ENCODE measurements at places on chromosomes 11 and 22.

- DNase-seq: no peak
Observed at GRCh38 chr11:114244726-114245394, 51.3 kb upstream of the NNMT start.

DNA sequence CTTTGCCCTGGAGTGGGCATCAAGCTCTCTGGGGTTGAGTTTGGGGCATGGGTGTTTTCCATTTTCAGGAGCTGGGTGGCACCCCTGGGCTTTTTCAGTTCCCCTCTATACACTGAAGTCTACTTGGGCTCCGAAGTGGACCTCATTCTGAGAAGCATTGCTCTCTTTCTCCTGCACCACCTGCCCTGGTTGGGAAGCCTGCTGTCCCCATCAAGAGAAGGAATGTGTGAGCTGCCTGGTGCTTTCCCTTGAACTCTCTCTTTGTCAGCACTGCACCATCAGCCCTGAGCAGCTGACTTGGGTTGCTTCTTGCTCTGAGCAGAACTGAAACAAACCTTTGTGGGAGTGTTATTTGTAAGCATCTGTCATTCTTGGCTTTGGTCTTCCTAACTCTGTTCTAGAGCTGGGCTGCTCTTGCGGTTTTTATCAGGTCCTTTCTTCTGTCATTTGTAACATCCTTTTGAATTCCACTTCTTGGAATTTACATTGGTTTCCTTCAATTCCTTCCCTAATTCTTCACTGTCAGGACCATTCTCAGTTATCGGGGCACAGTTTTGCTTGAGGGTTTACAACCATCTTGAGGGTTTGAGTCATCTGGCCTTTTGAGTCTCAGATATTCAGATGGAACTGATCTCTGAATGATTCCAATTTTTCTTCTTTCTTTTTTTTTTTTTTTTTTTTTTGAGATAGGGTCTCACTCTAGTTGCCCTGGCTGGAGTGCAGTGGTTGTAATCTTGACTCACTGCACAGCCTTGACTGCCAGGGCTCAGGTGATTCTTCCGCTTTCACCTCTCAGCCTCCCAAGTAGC is 20.5 kb downstream of the UBE2L3 start:
- peak; percentile 10 for DNase-seq

DNA sequence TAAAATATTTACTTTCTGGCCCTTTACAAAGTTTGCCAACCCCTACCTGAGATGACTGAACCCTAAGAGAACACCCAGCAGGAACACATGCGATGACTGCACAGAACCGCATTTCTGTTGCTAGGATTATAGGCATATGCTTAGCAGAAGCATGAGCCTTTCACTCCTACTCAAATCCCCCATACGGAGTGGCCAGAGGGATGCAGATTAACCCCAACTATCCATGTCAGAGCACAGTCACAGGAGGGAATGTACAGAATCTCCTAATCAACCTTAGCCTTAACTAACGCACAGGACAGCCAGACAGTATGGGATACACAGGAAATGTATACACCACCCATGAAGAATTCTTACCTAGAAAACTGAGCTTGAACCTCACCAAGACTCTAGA is 6.2 kb downstream of the HPS4 start:
- DNase-seq: no peak

DNA sequence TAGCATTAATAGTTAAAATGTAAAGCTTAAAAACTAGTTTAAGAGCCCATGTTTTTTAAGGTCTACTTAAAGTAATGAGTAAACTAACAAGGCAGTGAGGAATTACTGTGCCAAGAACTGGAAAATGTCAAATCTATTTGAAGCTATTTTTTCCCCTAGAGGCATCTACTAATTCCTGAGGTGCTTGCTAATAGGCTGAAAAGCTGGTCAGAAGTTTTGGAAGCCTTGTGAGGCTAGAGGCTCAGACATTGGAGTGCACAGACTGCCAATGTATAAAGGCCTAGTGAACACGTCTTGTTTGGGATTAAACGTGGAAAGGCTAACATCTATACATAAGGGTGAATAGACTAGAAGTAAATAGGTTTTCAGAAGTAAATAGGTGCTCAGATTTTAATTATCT is 136.5 kb upstream of the C11orf87 start:
- DNase-seq: no peak

DNA sequence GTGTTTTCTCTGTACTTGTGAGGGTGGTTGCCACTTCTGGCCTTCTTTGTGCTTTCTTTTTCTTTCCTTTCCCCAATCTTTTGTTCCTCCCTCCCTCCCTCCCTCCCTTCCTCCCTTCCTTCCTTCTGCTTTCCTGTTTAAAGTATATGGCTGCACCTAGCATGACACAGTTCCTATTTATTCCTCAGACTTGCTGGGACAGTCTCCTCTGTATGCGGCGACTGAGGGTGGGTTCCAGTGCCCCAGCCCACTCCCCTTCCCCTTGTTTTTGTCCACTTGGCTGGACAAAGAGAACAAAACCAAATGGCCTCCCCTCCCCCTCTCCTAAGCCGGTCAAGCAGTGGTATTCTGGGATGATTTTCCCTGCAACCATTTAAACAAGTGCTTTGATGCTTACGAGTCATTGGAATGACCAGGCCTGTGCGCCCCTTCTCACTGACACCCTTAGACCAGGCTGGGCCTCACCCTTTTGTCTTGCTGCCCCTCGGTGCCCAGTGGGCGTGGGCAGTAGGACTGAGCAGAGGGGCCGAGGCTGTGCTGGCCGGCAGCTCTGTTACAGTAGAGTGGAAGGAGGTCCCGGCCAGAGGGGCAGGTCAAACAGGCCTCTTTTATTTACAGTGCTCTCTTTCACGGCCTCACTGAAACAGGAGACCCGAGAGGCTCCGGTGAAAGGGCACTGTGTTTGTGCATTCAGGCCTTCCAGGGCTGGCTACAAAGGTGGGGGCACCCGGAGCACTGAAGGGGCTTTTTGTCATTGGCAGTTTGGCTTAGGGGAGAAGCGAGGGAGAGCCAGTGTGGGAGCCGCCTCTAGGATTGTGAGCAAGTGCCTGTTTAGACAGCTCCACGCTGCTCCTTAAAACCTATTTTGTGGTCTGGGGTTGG is 32.2 kb downstream of the ZBTB16 start:
- no peak for DNase-seq

- no peak for DNase-seq
Observed at GRCh38 chr11:64367931-64368672, 9.1 kb downstream of the RPS6KA4 start.

GRCh38 chr11:89457190-89457589 is 34.0 kb downstream of the NOX4 start:
- no peak for DNase-seq

- no peak for DNase-seq
Observed at GRCh38 chr11:44313761-44314489, 4.0 kb upstream of the ALX4 start.

GRCh38 chr11:31240340-31240904 is 129.1 kb downstream of the DCDC1 start:
- no peak for DNase-seq

DNA sequence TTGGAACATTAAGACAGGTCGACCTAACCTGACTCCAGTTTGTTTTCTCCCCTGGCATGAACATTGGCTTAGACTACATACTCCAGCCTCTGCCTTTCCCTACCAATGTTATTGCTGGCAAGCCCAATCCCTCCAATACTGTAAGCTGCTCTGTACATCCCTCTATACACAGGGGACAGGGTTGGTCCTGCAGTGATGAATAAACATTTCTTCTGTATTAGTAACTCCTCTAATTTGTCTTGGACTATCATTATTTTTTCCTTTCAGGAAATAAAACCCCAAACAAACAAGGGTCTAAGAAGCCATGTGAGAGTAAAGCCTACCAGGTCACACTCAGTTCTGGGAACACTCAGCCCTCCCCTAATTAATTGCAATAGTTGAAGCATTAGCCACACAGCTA is 35.1 kb upstream of the FJX1 start:
- DNase-seq: no peak

DNA sequence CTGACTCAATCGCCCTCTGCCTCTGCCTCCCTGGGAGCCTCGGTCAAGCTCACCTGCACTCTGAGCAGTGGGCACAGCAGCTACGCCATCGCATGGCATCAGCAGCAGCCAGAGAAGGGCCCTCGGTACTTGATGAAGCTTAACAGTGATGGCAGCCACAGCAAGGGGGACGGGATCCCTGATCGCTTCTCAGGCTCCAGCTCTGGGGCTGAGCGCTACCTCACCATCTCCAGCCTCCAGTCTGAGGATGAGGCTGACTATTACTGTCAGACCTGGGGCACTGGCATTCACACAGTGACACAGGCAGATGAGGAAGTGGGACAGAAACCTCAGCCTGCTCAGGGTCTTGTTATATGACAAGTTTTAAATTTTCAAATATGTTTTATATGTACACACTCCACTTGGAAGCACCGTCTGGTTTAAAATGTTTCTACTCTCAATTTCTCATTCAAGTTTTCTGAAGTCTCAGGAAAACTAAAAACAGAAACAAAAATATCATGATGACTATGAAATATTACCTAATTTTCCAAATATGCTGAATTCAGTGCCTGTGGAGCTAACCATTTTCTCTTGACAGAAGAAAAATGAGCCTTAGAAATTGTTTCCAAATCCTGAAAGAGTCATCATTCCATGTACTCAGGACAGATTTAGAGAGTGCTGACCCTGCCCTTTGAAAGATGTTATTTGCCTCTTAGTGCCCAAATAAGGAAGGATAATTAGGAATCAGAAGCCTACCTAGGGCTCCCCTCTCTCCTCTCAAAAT is 48.8 kb upstream of the TOP3B start:
- no peak for DNase-seq

GRCh38 chr11:2199466-2200341 is 28.1 kb upstream of the TH start:
- DNase-seq: no peak

DNA sequence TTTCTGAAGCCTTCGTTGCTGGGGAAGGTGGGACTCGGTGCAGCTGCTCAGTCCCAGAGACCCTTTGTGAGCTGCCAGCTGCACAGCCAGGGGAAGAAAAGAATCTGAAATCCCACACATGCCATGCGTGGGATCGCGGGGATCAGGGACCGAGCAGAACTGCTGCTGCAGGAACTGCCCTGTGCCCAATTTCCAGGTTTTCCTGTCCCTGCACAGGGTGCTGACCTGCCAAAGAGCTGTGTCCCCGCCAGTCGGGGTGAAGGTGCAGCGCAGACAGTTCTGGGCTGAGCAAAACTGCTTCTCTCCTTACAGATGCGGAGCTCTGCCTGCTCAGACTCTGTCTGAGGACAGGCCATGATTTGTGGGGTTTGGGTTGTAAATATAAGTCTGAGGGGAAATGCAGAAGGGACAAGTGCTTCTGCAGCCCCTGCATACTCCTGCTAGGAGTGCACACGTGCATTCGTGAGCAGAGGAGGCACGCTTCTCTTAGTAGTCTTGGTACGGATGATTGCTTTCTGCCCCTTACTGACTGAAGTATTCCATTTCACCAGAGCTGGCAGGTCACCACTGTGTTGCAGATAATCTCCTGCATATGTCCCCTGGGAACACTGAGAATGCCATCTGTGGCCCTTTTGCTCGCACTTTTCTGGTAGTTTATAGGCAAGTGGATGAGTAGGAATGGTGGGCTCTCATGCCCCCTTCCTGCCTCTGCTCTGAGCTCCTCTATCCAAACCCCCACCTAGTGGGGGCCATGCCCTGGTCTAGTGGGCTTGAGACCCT is 141.4 kb downstream of the PARVA start:
- no peak for DNase-seq

DNA sequence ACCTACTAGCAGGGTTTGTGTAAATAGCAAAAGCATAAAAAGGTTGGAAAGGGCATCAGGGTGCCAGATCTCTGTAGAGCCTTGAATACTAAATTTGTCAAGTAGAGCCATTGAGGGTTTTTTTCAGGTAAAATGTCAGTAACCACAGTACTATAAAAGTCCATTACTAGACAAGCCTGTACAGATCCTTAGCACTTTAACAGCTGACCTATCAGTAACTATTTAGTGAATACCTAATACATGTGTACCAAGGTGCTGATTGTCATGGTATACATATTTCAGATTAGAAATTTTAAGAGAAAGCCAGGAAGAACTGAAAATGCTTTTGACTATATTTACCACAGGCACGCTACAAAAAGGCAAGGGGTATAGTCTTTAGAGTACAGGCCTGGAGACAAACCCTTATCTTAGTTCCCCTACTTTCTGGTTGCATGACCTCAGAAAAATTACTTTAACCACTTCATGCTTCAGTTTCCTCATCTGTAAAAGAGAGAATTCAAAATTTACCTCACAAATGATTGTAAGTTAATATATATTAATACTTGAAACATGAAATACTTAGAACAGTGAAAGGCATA is 57.9 kb downstream of the RAB38 start:
- DNase-seq: no peak

- DNase-seq: no peak
Observed at GRCh38 chr11:92902417-92902816, 67.0 kb upstream of the MTNR1B start.

- no peak for DNase-seq
Observed at GRCh38 chr11:59255281-59255680, 42.6 kb upstream of the MPEG1 start.

- no peak for DNase-seq
Observed at GRCh38 chr11:68826726-68827125, 15.0 kb downstream of the CPT1A start.

DNA sequence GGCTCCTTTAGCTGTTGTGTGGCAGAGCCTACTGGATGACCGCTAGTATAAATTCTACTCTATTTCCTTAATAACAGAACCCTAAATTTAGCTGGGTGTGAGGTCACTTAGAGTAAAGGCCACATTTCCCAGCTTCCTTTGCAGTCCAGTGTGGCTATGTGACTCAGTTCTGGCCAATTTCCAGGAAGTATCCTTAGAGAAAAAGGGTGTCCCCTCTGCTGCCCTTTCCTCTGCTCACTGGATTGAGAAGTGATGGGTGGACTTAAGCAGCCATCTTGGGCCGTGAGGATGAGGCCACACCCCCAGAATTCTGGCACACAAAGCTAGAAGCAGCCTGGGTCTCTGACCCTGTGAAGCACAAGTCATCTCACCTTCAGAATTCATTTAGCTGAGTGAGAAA is 11.7 kb upstream of the RASD2 start:
- DNase-seq: no peak

DNA sequence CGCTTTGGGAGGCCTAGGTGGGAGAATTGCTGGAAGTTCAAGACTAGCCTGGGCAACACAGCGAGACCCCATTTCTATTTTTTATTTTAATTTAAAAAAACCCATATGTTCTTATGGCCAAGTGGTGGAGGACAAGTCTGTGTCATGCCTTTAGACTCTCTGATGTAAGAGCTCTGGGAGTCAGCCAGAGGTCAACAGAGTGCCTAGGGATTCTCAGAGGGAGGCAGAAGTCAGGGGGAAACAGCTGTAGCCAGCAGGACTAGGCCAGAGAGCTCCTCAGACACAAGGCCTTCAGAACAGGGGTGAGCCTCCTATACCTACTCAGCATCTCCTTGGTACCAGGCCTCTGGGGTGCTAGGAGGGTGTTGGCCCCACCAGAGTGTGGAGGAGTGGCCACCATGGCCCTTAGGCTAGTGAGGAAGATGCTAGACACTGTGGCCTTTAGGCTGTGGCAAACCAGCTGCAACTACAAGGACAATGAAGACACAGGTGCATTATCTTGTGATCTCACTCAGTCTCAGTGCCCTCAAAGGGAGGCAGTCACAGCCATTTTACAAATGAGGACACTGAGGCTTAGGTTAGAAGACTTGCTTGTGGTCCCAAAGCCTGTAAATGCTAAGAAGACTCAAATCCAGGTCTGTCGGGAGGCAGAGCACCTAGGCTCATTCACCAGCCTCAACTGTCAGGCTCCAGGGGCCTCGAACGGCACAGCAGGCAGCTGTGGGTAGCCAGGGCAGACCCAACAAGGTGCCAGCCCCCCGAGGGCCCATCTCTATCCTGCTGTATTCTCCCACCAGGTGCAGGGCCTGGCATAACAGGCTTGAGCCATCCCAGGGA is 5.0 kb downstream of the ZP1 start:
- DNase-seq: no peak
